Vagina (tissue), 2 donors: ENCODE measurements at places on chromosomes 5 and 9. TPM values are rescaled to one million over a fixed set of nuclear protein-coding genes. Genes with fewer than 3 reads are reported as not detected.

GRCh38 chr5:10401498-10401897, 40.2 kb upstream of the ROPN1L start:
- DNase-seq, result no peak

DNA sequence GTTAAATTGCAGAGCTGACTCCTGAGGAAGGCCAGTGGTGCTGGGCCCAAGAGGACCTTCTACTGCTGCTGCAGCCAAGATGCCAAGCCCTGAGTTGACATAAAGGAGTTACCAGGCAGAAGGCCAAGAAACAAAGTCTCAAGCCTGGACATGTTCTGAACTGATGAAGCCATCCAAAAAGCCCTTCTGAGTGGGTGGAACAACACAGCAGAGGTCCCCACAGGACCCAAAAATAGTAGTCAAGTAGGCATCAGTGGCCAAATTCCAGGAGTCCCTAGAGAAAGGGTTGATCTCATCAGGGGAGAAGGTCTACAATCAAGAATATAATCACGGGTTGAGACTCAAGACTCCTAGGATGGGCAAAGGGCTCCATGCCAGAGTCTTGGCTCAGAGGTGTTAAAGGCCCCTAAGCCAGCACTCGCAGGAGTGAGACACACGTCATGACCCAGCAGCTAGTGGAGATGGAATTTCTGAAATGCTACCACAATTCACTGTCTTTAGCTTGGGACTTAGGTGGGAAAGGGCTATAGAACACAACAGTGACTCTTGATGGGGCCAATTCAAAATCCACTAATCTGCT, 119.7 kb downstream of the FANCC start:
- no peak for DNase-seq

DNA sequence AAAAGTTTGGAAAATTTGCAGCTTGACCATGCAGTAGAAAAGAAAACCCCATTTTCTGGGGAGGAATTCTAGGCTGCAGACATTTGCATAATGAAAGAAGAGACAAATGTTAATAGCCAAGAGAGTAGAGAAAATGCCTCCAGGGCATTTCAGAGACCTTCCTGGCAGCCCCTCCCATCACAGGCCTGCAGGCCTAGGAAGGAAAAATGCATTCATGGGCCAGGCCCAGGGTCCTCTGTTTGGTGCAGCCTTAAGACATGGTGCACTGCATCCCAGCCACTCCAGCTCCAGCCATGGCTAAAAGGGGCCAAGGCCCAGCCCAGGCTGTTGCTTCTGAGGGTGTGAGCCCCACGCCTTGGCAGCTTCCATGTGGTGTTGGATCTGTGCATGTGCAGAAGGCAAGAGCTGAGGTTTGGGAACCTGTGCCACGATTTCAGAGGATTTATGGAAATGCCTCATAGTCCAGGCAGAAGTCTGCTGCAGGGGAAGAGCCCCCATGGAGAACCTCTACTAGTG, 75.0 kb upstream of the OR13F1 start:
- no peak for DNase-seq

Gene FBP1
- 1.7 TPM for total RNA-seq

Gene GLIPR2
- total RNA-seq, result 34.9 TPM

DNA sequence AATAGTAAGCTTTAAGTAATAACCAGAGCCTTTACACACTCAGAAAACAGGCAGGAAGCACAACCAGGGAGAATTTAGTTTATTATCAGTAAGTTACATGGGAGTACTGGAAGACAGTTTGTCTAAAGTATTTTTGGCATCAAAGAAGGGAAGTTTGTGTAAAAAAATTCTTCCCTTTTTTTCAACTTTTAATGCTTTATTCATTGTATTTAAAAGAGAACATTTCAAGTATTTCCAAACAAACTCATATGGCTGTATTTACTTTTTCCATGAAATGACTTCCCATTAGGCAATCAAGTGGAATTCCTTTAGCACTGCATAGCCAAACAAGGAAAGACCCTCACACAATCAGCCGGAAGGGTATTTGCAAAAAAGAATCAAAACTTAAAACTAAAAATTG, 26.7 kb downstream of the RNF145 start:
- DNase-seq, result no peak

DNA sequence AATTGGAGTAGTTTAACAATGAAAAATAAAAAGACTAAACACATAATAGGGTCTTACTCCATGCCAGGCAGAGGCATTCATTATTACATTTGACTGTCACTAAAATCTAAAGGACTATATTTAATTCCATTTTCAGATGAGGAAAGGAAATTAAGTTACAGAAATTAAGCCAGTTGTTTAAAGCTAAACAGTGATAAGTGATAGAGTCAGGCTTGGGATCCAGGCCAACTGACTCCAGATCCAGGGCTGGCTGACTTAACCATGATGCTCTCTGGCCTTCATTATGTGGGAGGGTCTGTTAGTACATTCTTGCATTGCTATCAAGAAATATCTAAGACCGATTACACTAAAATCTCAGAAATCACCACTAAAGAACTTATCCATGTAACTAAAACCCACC, 107.2 kb downstream of the ARHGEF28 start:
- no peak for DNase-seq

GRCh38 chr9:13378154-13378553, 98.7 kb upstream of the MPDZ start:
- no peak for DNase-seq

GRCh38 chr9:35273591-35273990, 111.8 kb downstream of the UNC13B start:
- no peak for DNase-seq

GRCh38 chr5:179154991-179155955, 95.1 kb downstream of the ZNF354C start:
- no peak for DNase-seq

Gene WNK2
- 24.8 TPM for total RNA-seq

GRCh38 chr9:16579872-16580432, 290.5 kb downstream of the BNC2 start:
- DNase-seq, result no peak

DNA sequence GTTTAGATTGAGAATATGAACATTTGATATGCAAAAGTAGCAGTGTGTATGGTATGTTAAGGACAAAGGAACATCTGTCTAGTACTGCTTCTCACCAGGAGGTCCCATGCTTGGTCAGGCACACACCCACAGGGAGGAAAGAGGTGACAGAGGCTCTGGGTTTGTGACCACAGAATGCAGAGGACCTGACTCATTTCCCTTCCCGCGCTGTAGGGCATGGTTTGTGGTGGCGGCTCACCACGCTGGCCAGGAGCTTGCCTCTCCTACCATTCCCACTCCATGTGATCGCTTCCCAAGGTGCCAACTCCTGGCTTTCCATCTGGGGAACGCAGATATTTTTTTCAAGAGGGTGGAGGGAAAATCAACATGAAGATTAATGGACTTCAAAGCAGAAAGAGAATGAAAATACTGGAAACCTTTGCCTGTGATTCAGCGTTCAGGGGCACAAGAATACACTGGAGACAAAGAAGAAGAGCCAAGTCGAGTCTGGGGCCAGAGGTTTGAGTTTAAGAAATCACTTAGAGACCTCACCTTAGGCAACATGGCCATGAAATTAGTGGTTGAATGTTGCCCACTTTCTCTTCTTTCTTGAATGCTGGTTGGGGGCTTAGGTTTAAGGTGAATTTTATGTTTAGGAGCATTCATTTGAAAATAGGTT, 477.8 kb downstream of the CCDC171 start:
- no peak for DNase-seq

Gene PKD2L2
- not detected for total RNA-seq

DNA sequence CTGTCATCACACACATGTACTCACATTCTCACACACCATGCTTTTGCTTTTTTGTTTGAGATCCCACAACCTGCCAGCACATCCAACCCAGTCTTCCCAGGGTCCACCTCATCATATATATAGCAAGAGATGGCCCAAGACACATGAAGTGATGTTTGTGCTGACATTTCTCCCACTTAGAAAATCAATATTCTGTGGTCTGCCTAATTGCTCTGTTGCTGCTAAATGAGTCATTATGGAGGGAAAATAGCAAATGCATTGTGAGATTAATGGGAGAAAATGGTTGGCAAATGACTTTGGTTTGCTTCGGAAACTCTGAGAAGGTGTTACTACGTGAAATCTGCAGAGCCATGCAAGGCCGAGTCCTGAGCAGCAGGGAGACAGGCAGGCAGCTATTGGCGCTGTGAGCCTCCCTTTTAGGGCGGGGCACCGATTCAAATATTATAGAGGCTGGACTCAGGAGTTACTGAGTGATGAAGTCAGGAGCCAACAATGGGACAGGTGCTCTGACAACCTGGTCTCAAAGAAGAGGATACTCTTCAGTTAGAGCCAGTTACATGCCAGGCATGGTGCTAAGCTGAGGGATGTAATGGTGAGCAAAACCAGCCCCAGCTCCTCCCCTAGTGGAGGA, 62.8 kb downstream of the DAB2IP start:
- DNase-seq, result no peak

GRCh38 chr5:143004361-143005145, 234.4 kb downstream of the ARHGAP26 start:
- DNase-seq, result no peak

- no peak for DNase-seq
Measured at GRCh38 chr5:19565466-19565865, 422.5 kb downstream of the CDH18 start.

- no peak for DNase-seq
Measured at GRCh38 chr5:40654377-40654991, 25.2 kb upstream of the PTGER4 start.

- no peak for DNase-seq
Measured at GRCh38 chr5:63247651-63248050, 669.0 kb downstream of the LRRC70 start.

GRCh38 chr9:1073497-1073896, 23.3 kb downstream of the DMRT2 start:
- DNase-seq, result no peak

GRCh38 chr9:123769719-123770118, 160.2 kb downstream of the DENND1A start:
- DNase-seq, result no peak

GRCh38 chr9:130681769-130682420, 11.7 kb upstream of the EXOSC2 start:
- DNase-seq, result no peak

GRCh38 chr5:100232736-100233135, 302.4 kb upstream of the FAM174A start:
- DNase-seq, result no peak

DNA sequence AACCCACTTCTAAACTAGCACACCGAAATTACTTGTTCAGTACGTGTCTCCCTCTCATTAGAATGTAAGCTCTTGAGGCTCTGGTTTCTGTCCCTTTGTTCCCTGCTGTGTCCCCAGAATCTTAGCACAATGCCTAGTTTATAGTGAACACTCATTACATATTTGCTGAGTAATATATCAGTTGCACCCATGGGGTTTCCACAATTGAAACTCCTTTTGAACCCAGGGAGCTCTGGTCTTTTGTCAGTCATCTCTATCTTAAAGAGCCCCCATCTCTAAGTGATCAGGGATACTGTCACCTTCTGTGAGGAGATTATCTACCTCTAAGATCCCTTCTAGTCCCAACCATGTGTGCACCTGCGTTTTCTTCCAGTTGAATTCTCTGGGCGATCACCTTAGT, 12.8 kb downstream of the CAMK4 start:
- no peak for DNase-seq

- DNase-seq, result no peak
Measured at GRCh38 chr5:138438724-138439476, at the start of gene REEP2. Gene REEP2, plus strand, starts transcription at chr5:138439057. Its CDS starts 152 bp downstream, at chr5:138439209.

- no peak for DNase-seq
Measured at GRCh38 chr5:118068886-118069285, 919.5 kb downstream of the DTWD2 start.

- no peak for DNase-seq
Measured at GRCh38 chr5:124262991-124263571, 483.4 kb downstream of the ZNF608 start.

GRCh38 chr5:53482717-53483638, 2.5 kb downstream of the FST start:
- DNase-seq, result no peak

DNA sequence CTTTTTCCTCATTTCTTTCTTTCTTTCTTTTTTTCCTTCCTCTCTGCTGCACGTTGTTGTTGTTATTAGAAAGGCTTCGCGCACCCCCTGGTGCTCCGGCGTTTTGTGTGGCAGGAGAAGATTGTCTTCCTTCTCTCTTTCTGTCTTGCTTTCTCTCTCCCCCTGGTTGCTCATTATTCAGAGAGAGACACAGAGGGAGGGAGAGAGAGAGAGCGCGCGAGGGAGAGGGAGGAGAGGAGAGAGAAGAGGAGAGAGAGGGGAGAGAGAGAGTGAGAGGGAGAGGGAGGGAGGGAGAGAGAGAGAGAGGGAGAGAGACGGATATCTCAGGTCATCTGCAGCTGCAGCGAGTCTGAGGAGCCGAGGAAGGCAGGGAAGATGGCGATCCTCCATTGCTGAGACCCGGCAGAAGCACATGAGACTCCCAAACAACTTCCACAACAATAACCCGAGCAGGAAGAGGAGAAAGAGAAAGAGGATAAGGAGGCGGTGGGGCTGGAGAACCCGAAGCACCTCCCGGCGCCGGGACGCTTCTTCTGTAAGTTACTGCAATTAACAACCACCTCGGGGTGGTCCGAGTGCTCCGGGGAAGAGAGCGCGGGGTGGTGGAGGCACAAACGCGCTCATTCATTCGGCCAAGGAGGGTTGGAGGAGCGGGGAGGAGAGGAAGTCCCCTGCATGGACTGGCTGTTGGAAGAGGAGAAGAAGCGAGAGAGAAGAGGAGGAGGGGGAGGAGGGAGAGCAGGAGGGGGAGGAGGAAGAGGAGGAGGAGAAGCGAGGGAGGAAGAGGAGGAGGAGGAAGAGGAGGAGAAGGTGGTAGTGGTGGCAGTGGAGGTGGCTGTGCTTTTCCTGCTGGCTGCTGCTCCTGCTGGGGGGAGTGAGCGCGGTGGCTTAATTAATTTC, at the start of gene ZNF462:
Gene ZNF462, plus strand, starts transcription at position 346 of the 900 bp plus-strand sequence. CDS start 60,218 bp downstream, outside the sequence.
- no peak for DNase-seq

GRCh38 chr5:166724284-166724683, 1567.2 kb upstream of the WWC1 start:
- DNase-seq, result no peak

- DNase-seq, result no peak
Measured at GRCh38 chr5:32506201-32506661, 61.7 kb upstream of the ZFR start.

Gene TNC
- total RNA-seq, result 18.7 TPM

Gene PCDHA1
- total RNA-seq, result not detected

- no peak for DNase-seq
Measured at GRCh38 chr5:145158730-145159129, 676.4 kb downstream of the PRELID2 start.

GRCh38 chr9:125527471-125528002, 179.5 kb downstream of the MAPKAP1 start:
- DNase-seq, result no peak

- no peak for DNase-seq
Measured at GRCh38 chr5:60719329-60719728, 19.4 kb upstream of the DEPDC1B start.

Gene ENTPD2
- total RNA-seq, result 4.9 TPM

DNA sequence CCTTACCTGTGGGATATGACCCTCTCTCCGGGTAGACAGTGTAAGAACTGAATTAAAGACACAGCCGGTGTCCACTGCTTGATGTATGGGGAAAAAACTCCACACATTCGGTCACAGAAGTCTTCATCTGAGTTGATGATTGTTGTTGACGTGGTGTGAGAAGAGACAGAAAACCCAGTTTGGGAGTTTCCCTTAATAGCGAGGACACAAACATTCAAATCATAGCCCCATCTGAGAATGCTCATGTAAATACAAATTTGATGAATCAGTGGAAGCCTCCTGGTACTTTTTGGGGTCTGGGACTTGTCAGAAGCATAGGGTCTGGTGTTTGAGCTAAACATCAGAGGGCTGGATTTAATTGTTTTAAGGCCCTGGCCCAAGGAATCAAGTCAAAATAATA, 11.0 kb downstream of the HAVCR1 start:
- no peak for DNase-seq

Gene BARHL1
- total RNA-seq, result not detected
